ENCODE measurements at places on chromosomes 11 and 22.

- no peak for DNase-seq
Measured at GRCh38 chr22:25548866-25549464, 15.5 kb upstream of the GRK3 start.

GRCh38 chr11:58658623-58659022, 36.2 kb downstream of the CNTF start:
- DNase-seq = no peak

DNA sequence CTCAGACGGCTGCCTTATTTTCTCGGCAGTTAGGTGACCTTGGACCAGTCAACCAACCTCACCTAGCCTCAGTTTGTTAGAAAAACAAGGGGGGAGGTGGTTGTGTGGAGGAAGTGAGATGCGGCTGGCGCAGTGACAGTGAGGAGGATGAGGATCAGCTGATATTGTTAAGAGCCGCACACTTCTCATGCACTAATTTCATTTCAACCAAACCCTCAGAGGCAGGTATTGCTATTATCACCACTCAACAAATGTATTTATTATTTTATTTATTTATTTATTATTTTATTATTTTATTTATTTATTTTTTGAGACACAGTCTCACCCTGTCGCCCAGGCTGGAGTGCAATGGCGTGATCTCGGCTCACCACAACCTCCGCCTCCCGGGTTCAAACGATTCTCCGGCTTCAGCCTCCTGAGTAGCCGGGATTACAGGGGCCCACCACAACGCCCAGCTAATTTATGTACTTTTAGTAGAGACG, 2.1 kb downstream of the LGALS1 start:
- no peak for DNase-seq

- no peak for DNase-seq
Measured at GRCh38 chr11:876545-876944, 33.9 kb downstream of the TSPAN4 start.

DNA sequence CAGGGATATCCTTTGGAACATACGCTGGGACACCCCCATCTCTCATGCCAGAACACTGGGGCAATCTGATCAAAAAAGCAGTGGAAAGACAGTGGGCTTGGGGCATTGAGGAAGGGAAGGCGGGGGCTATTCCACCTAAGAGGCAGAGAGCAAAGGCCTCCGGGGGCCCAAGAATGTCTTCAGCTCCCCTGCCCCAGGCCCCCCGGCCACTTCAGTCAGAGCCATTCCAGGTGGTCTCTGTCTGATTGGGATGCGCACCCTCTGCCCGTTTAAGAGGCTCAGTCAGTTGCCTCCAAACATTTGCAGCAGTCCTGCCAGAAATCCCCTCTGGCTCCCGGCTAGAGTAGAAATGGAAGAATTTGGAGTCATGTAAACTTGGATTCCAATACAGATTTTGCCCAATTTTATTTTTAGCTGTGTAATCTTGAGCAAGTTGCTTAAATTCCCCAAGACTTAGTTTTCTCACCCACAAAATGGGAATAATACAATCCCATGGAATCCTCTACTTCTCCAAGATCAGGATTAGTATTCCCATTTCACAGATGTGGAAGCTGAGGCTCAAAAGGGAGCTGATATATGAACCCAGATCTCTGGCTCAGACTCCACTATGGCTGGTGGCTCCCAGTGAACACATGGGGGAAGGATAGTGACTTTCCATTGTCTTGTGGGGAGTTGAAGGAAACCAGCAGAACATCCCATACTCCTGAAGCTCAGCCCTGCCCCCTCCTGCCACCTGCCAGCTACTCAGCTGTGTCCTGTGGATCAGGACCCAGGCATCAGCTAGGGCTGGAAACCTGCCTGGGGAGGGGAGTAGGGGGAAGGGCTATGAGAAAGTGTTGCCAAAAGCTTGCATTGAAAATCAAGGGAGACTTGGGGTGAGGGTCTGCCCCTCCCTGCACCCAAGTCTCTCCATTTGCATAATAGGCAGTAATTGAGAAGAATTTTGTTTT, 6.1 kb upstream of the WNT11 start:
- no peak for DNase-seq

DNA sequence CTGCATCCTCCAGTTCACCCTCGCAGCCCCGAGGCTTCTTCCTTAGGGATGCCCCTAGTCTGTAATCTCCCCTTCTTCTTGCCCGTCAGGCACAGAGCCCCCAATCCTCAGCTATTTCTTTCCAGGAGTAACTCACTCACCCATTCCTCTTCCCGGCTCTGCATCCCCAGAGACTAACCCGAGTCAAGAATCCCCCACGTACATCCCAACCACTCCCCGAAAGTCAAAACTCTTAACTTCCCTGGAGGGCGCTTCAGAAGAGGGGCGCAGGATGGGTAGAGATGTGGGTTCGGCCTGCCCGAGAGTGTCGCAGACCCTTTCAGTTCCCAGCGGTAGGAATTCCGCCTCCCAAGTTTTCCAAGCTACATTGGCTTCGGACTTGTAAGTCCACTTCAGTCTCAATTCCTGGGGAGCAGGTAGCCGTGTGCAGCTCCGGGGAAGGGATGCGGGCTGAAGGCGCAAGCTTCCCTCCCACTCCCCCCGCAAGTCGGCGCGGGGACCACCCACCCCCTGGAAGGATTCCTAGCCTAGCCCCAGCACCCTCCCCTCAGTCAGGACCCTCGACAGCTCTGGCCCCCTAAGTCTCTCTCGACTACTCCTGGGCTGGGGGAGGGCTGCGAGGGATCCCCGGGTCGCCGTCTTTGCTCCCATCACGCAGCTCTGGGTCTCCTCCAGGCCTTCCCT, 871 bp downstream of the BDNF start:
- DNase-seq = no peak

DNA sequence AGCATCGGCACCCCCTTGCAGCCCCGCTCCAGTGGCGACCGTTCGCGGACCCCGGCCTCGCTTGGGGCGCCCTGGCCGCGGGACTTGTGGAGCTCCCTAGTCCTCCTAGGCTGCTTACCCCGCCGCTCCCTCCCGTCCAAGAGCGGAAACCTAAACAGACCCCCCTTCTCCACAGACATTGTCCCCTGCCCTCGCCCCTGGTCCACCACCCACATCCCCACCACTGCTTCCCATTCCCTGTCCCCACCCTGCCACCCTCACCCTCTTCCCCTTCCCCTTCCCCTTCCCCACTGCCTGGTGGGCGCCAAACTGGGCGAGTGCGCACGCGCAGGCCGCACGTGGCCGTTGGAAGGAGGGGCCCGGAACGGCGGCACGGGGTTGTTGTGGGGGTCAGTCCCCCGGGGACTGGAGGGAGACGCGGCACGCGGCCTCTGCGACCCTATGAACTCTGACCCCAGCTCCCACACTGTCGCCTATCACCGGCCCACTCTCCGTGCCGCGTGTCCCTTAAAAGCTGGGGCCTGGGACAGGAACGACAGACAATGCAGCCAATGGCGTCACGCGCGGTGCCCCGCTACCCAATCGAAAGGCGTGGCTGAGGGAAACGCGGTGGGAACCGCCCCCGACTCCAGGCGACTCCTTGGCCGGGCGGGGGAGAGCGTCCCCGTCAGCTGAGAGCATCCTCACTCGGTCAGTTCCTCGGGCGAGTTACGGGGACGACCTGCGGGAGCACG, at the start of gene SNX32:
Gene SNX32 (plus strand): TSS at position 667 of the 734 bp plus-strand sequence. CDS start 103 bp downstream, outside the sequence.
- peak; percentile 71 for DNase-seq

DNA sequence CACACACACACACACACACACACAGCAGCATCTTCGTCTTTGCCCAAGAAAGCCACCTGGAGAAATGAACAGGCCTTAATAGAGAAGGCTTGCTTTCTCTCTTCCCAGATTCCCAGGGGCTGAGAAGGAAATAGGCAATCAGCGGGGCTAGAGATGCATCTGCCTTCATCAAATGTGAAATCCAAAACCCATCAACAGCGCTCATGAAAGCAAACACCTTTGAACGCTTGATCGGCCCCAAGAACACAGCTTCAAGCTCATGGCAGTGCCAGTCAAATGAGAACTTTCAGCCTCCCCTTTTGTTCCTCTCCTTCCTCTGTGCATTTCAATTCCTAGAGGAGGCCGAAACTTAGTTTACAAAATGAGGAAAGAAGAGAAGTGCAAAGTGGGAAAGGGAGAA, 122.7 kb downstream of the EFCAB6 start:
- no peak for DNase-seq

- DNase-seq = peak; percentile 40
Measured at GRCh38 chr22:20243537-20244249, 24.4 kb downstream of the RTN4R start.

DNA sequence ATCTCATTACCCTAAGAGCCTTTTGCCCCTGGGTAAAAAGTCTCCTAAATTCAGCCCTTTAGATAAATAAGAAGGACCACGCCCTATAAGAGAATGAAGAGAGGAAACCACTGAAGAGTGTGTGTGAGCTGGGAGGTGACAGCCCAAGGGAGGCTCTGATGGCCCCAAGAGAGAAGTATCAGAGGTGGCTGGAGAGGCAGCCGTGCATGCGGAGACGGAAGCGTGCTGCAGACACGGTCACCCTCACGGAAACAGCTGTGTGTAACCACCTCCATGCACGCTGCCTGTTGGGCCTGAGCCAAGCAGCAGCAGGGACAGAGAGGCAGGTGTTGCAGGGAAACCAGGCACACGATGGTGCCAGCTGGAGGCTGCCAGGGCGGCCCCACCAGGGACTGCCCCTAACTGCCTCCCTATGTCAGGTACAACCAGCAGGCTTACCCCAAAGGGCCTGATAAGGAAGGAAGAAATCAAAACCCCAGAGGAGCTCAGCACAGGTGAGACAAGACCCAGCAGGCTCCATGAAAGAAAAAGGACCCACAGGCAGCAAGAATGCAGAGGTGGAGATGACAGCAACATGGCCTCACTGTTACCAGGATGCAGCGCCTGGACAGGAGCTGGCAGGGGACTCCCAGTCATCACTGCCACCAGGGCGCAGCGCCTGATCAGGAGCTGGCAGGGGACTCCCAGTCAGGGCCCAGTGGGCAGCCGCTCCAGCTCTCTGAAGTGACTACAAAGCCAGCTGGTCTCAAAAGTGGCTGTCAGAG, 7.8 kb downstream of the LARGE2 start:
- DNase-seq = no peak

GRCh38 chr22:42077486-42078125, 1.9 kb upstream of the SMDT1 start:
- DNase-seq = no peak

GRCh38 chr22:47176026-47176389, 413.6 kb downstream of the TBC1D22A start:
- DNase-seq = no peak

GRCh38 chr22:43546186-43546585, 134.4 kb downstream of the MPPED1 start:
- DNase-seq = no peak

- DNase-seq = peak; percentile 96
Measured at GRCh38 chr11:16001899-16002426, 354.4 kb downstream of the SOX6 start.

GRCh38 chr11:69834251-69834650, 15.0 kb upstream of the FGF3 start:
- DNase-seq = no peak

GRCh38 chr11:80317612-80318011, 876.8 kb upstream of the TENM4 start:
- no peak for DNase-seq

DNA sequence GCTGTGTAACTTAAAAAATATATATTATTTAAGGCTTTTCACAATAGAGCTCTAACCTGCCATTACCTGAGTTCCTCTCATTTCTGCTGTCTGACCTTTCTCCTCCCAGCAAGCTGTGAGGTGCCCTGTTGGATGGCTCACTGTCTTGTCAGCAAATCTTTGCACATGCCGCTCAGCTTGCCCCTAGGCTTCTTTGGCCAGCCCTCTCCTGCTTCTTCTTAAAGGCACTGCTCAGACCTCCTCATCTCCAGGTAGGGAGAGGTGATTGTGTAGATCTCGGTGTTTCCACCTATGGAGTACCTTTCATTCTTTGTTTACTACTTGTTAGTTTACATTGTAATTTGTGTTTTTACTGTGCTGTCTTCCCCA, 96.5 kb downstream of the EXT2 start:
- no peak for DNase-seq

DNA sequence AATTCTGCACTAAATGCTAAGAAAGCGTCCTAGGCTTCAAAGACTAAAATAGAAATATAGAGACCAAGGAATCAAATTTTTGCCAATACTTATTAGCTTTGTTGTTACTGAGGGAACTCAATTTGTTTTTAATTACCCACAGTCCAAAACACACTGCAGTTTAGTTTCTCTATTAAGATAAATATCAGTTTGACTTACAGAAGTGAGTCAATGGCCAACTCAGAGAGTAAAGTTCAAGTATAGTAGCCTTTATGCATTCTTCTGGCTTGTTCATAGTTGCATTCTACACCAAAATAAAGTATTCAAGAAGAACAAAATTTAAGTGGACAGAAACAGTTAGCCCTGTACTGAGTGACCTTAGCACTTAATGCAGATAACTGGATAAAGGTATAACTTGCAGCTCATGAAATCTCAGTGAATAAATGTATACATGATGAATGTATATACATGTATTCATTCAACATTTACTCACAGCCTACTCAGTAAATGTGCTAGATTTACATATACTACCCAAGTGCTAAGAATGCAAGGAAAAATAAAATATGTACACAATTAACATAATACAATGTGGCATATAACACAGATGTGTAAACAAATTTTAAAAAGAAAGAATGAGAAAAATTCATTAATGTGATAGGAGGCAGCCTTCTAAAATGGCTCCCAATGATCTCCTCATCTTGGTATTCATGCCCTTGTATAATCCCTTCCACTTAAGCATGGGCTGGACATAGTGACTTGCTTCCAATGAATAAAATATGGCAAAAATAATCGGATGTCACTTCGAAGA, 9.7 kb upstream of the RNF141 start:
- peak; percentile 13 for DNase-seq

GRCh38 chr11:65388731-65389130, 2.3 kb downstream of the FRMD8 start:
- DNase-seq = no peak

DNA sequence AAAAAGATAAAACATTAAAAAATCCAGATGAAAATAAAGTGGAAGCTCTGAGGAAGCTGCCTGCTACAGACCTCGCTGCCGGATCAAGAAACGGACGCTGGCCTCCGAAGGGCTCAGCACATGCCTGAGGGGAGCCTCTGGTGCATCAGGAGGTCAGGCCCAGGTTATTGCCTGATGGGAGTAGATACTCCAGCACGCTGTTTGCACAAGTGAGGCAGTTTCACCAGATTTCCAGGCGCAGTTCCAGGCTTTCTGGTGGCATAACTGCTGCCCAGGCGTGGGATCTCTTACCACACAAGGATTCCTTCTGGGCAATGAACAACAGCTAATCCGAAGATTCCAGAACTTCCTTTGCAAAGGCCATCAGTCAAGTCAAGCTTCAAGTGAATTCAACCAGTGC, 154.2 kb downstream of the MPPED1 start:
- DNase-seq = no peak

DNA sequence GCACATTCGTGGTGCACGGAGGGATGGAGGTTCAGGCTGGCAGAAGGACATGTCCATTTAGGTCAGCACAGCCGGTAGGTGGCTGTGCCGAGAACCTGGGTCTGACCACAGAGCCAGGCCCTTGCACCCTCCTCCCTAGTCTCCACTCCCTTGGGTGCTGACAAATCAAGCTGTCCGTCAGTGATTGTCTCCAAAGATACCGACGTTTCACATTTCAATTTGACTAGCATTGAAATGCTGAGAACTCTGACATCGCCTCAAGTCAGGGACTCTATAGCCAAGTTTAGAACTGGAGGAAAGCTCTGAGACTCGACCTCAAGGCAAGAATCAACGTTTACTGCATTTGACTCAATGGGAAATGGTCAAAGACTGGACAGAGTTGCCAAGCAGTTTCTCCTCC, 1321.1 kb downstream of the TBC1D22A start:
- DNase-seq = no peak
